OCI-LY7 (cell line): ENCODE measurements at places on chromosomes 4 and X. TPM values are rescaled to one million over a fixed set of nuclear protein-coding genes. Genes with fewer than 3 reads are reported as not detected.

The SULT1B1 gene
- total RNA-seq, result 0.08 TPM in 1 of 2 replicates, not detected in the other

The PYURF gene
- total RNA-seq, result 26.1 and 27.4 TPM in 2 replicates

The PAGE1 gene
- not detected in 2 replicates for total RNA-seq

The RS1 gene
- not detected in 2 replicates for total RNA-seq

The CSN1S1 gene
- total RNA-seq, result not detected in 2 replicates

The PARM1 gene
- not detected in 2 replicates for total RNA-seq

The ZFP92 gene
- total RNA-seq, result not detected in 2 replicates

The BEX5 gene
- not detected in 2 replicates for total RNA-seq

The DMRTC1B gene
- not detected in 2 replicates for total RNA-seq

The SYTL4 gene
- not detected in 2 replicates for total RNA-seq

The DCLK2 gene
- not detected in 2 replicates for total RNA-seq

The SSX1 gene
- total RNA-seq, result not detected in 2 replicates

The CUL4B gene
- total RNA-seq, result 42.2 and 46.3 TPM in 2 replicates

The PTTG2 gene
- total RNA-seq, result 1.7 and 2.0 TPM in 2 replicates

The GLUD2 gene
- 0.24 TPM in 1 of 2 replicates, not detected in the other for total RNA-seq

The PFKFB1 gene
- total RNA-seq, result 0.72 and 1.0 TPM in 2 replicates

The OPN1MW gene
- not detected in 2 replicates for total RNA-seq

The KLB gene
- total RNA-seq, result not detected in 2 replicates

The CXCL3 gene
- total RNA-seq, result not detected in 2 replicates

The SMARCA1 gene
- 0.19 TPM in 1 of 2 replicates, not detected in the other for total RNA-seq

The SGMS2 gene
- not detected in 2 replicates for total RNA-seq

The PDE5A gene
- 1.1 and 1.4 TPM in 2 replicates for total RNA-seq

The CITED1 gene
- 0.49 TPM in 1 of 2 replicates, not detected in the other for total RNA-seq

The SLC6A8 gene
- not detected in 2 replicates for total RNA-seq

The TSPYL2 gene
- 21.7 and 24.6 TPM in 2 replicates for total RNA-seq

The DSPP gene
- total RNA-seq, result not detected in 2 replicates

The FAM200B gene
- total RNA-seq, result 25.0 and 31.7 TPM in 2 replicates

The GRIA2 gene
- not detected in 2 replicates for total RNA-seq

The FRMD7 gene
- total RNA-seq, result not detected in 2 replicates

The PCDH19 gene
- total RNA-seq, result not detected in 2 replicates

The PROM1 gene
- not detected in 2 replicates for total RNA-seq

The SMIM43 gene
- not detected in 2 replicates for total RNA-seq

The RAI2 gene
- not detected in 2 replicates for total RNA-seq

The CTAG2 gene
- not detected in 2 replicates for total RNA-seq

The MED14 gene
- total RNA-seq, result 57.0 and 73.8 TPM in 2 replicates

The PRDM8 gene
- total RNA-seq, result not detected in 2 replicates

The DCAF12L2 gene
- not detected in 2 replicates for total RNA-seq

The BANK1 gene
- total RNA-seq, result not detected in 2 replicates

The CXCL1 gene
- not detected in 2 replicates for total RNA-seq

The SMIM31 gene
- total RNA-seq, result not detected in 2 replicates

The TEX11 gene
- not detected in 2 replicates for total RNA-seq

The NEIL3 gene
- 22.9 and 24.6 TPM in 2 replicates for total RNA-seq

The GPR143 gene
- not detected in 2 replicates for total RNA-seq

The HS3ST1 gene
- not detected in 2 replicates for total RNA-seq

The TRIM61 gene
- total RNA-seq, result 5.2 and 6.1 TPM in 2 replicates

The UCP1 gene
- total RNA-seq, result not detected in 2 replicates

The ADH1B gene
- total RNA-seq, result not detected in 2 replicates
